ENCODE measurements at places on chromosomes 3 and 15.
A peak's percentile ranks its signal among the peaks of the same experiment; 100 is the strongest.

DNA sequence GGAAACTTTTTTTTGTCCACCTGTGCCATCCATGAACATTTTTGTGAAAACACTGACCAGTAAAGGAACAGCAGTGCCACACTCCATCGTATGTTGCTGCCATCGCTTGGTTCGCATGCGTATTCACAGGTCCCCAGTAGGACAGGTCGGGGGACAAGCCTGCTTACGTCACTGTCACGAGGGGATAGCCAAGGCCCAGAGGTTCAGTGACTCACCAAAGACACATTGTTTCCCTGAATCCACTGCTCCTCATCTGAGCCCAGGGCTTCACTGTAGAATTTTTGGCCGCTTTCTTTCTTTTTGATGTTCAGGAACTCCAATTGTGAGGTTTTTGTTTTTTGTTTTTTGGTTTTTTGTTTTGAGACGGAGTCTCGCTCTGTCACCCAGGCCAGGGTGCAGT is 5.9 kb downstream of the ADPRH start:
- no peak for DNase-seq

- no peak for DNase-seq
Observed at GRCh38 chr3:99872923-99873254, 55.2 kb downstream of the CMSS1 start.

GRCh38 chr3:182848906-182849305 is 55.6 kb downstream of the ATP11B start:
- no peak for DNase-seq

DNA sequence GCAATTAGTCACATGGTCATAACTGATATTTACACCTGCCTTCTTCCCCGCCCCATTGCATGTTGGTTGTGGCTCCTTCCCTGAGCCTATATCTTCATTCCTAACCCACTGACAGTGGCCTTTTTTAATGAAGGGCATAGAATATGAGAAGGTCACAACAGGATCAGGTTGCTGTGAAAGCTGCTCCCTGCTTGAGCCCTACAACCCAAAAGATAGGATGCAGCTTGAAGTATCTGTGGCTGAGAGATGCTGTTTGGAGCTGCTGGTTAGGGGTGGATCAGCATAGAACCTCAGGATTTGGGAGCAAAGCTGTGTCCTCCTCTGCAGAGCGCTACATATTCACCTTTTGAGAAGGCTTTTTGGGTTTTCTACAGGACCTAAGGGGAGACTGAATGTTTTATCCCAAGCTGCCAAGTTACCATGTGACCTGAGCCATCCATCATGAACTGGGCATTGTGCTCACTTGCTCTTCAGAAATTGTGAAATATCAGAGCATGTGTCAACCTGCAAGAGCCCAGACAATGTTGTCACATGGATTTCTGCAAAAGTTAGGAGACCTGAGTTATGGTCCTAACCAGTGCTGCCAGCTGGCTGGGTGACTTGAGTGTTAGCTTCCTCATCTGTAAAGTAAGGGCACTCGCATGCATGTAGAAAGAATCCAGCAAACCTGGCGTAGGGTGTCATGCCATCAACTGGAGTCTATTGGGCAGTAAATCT is 49.8 kb upstream of the ARL8B start:
- no peak for DNase-seq

GRCh38 chr3:146953511-146953981 is 348.4 kb upstream of the PLSCR5 start:
- no peak for DNase-seq

DNA sequence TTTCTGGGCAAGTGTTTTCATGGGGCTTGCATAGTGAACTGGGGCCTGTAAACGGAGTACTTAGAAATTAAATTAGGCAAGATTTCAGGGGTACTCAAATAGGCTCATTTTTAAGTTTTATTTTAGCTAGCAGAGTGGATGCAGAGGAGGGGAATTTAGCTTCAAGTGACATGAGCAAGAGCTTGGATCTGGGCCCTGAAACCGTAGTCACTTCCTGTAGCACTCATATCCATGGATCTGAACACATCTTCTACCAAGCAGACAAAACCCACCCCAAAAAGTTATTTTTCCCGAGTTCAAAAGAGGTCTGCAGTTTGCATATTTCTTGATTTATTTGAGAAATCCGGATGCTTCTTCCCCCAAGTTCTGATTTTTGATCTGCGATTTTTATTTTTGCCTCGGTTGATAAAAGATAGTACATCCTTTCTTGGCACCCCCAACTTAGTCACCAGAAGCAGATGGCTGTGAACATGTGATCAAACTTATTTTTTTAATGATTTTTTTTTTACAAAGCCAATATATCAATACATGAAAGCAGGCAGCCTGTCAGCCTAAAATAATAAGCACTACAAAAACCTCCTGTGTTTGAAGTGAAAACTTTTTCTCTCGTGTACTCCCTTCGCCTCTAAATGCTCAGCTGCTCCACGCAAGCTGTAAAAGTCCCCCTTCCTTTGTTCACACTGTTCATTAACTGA is 36.6 kb upstream of the STT3B start:
- no peak for DNase-seq

- no peak for DNase-seq
Observed at GRCh38 chr15:51223771-51224229, 114.6 kb downstream of the CYP19A1 start.

DNA sequence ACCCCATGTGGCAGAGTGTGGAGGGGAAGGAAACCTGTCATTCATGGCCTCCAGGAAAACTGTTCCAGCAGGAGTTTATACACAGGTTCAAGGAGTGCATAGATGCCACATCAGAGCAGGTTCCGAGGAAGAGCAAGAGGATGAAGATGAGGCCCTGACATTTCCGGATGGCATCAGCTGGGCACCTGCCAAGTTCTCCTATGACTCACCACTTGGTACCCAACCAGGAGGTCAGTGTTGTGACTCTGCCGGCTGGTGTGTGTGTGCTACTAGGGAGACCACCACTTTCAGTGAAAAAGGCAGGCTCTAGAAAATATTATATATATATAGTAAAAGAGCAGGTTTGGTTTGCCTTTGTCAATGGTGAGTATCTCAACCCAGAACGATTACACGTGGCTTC is 69.3 kb downstream of the NTRK3 start:
- DNase-seq: no peak

GRCh38 chr15:45185069-45185779 is 2.5 kb downstream of the SHF start:
- no peak for DNase-seq

- peak; percentile 14 for DNase-seq
Observed at GRCh38 chr3:131361464-131362421, 19.8 kb upstream of the NUDT16 start.

- no peak for DNase-seq
Observed at GRCh38 chr3:47888986-47889757, 86.2 kb downstream of the DHX30 start.

GRCh38 chr3:58487140-58487886 is 4.6 kb upstream of the KCTD6 start:
- DNase-seq: no peak

- no peak for DNase-seq
Observed at GRCh38 chr15:70514251-70514650, 249.1 kb downstream of the UACA start.

DNA sequence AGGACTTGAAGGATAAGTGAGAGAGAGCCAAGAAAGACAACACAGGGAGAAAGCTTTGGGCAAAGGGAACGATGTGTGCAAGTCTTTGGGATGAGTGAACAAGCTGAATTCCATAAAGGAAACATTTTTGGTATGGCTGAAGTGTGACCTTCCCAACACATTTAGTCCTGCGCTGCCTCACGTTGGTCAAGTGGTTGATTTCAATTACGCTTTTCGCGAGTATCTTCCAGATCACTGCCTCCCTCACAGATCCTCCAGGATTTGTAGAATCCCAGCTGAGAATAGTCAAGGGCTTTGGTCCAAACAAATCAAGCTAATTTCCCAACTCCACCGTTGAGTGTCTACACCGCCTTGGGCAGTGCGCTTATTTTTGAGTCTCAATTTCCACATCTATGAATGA is 338.4 kb upstream of the ADAMTS9 start:
- no peak for DNase-seq

- DNase-seq: no peak
Observed at GRCh38 chr3:65019443-65020055, 331.7 kb upstream of the ADAMTS9 start.

DNA sequence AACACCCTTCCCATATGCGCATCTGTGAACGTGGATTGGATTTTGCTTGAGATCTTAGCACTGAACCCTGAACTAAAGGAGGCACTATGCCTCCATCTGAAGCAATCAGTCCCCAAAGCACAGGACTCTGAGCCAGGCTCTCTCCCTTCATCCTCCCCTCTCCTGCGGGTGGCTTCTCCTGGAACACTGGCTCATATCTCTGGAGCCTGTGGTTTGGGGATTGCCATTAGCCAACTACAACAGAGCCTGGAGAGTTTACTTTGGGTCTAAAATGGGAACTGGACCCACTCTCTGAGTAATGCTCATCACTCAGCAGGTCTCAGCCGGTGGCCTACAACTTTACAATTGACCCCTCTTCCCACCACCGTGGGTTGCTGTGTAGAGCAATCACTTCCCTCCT is 190.8 kb upstream of the HES1 start:
- no peak for DNase-seq

- no peak for DNase-seq
Observed at GRCh38 chr3:189625071-189625470, 6.1 kb upstream of the TP63 start.

DNA sequence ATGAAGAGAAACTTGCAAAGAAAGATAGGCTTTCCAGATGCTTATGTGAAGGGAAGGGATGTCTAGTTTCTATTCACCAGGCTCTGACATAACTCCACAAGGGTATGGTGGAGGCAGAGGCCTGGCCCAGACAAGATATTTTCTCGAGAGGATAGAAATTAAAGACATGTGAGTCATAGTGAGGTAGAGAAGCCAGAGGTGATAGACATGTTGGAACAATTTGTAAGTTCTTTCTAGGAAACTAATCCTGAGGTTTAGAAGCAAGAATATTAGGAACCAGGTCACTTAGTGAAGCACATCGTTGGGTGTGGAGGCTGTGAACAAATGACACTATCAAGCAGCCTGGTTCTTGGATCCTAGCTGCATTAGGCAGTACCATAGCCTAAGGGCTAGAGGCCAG is 176.9 kb downstream of the BBX start:
- DNase-seq: no peak

DNA sequence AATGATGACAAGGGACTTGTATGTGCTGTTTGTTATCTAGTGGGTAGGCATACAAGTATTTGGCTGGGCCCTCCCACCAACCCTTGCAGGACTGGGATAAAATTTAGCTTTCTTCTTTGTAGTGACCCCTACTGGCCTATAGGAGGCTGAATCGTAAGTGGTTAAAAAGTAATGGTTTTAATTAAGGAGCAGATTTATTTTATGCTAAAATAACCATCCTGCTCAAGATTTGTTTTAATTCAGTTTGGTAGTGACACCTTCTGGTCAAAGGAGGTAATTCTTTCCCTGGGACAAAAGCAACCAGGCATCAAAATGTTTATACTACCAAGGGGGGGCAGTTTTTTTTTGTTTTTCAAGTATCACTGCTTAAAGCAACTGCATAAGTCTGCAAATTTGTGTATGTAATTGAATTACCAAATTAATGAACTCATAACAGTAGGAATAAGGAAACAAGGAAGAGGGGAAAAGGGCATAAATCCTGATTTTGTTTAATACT is 70.7 kb downstream of the TOP2B start:
- DNase-seq: no peak

- DNase-seq: no peak
Observed at GRCh38 chr15:100572362-100572983, 29.5 kb downstream of the LINS1 start.

- DNase-seq: no peak
Observed at GRCh38 chr3:14565868-14566588, 25.9 kb upstream of the GRIP2 start.

DNA sequence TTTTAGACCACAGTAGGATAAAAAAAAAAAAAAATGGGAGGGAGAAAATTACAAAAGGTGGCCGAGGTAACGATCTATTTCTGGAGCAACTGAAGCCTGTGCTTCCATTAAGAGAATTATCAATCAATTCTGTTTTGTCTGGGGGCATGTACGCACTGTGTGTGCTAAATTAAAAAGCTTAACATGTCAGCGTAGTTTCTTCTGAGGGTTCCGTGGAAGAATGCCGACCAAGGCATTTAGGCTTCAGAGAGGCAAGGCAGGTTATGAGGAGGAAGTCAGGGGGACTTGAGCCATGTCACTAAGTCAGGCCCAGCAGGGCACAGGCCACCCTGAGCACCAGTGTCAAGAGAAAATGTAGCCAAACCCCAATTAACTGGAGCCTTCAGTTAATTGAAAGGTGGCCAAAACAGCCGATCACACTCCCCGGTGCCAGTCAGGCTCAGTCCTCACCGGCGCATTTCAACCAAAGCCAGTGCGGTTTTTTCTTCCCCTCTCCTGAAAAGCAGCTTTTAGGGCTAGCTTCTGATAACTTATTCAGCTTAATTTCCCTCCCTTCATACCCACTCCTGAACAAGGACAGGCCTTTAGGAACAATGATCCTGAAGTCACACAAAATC is 113.9 kb downstream of the MEGF11 start:
- DNase-seq: no peak

GRCh38 chr3:185290266-185290665 is 36.4 kb upstream of the EHHADH start:
- no peak for DNase-seq

GRCh38 chr3:196198771-196199753 is 12.1 kb downstream of the ZDHHC19 start:
- no peak for DNase-seq

DNA sequence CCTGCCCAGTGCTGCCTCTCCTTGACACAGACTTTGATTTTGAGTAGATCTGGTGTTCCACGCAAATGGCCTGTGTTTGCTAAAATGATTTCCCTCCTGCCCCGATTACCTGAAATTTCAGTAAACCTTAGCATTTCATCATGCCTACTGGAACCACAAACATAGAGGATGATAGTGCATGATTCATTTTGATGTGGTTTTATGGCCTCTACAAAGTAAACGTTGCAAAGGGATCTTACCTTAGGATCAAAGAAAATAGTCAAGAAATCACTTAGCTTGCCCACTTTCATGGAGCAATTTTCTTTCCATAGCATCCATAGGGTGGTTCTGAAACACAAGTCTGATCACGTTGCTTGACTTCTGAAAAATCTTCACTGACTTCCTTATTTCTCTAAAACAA is 524.6 kb upstream of the ATP11B start:
- DNase-seq: no peak

GRCh38 chr3:105367063-105367405 is 325 bp downstream of the ALCAM start:
- no peak for DNase-seq

GRCh38 chr3:25540273-25540672 is 112.2 kb downstream of the RARB start:
- no peak for DNase-seq

Measured in esophagus squamous epithelium (tissue), 5 donors.